ENCODE measurements at places on chromosomes 3 and 15. TPM values are rescaled to one million over a fixed set of nuclear protein-coding genes. Genes with fewer than 3 reads are reported as not detected.

- H3K27me3 ChIP-seq, result peaks cover 22% of the 10 kb centered on the region
- H3K27ac ChIP-seq, result no peak overlapping the region
- peaks cover 12% of the 10 kb centered on the region for H3K4me1 ChIP-seq
- H3K4me3 ChIP-seq, result no peak overlapping the region
Observed at GRCh38 chr3:168087539-168087938, 8.2 kb downstream of the GOLIM4 start.

DNA sequence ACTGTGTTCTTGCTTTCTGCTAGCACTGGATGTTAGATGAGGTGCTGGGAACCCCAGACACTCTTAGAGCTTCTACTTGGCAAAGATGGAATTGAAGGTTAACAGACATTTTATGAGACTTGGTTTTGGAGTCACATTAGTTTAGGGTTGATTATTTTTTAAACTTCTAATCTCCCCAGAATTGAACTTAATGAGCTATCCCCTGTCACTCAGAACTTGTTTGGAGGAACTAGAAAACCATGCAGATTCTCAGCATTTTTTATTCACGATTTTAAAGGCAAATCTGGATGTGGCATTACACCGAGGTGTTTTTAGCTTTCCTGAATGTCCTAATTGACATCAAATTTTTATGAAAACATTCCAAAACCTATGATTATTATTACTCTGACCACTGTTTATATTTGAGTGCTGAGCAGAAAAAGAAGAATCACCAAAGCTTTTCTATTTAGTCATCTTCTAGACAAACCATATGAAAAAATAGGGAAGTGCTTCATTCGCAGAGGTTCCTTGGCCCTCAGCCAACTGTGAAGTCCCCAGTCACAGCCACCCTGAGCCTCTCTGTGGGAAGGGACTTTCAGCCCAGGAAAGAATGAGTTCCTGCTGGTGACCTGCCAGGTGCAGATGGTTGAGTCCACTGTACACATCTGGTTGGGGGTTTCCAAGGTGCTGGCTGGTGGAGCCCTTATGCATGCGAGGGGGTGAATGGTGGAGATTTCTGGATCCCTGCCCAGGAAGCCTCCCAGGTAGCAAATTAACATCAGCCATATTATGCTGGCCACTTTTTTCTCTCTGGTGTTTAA, 196.0 kb upstream of the TOPAZ1 start:
- H3K4me1 ChIP-seq, result peaks cover 14% of the 10 kb centered on the region
- no peak overlapping the region for H3K27ac ChIP-seq
- DNase-seq, result peak; percentile 37
- peaks cover 29% of the 10 kb centered on the region for H3K27me3 ChIP-seq
- H3K36me3 ChIP-seq, result no peaks in the 10 kb centered on the region
- H3K4me3 ChIP-seq, result no peak overlapping the region

GRCh38 chr15:90412356-90413194, 24.5 kb downstream of the IQGAP1 start:
- no peaks in the 10 kb centered on the region for H3K27me3 ChIP-seq
- H3K27ac ChIP-seq, result peak overlapping the region; percentile 73
- DNase-seq, result peak; percentile 21
- peaks cover 32% of the 10 kb centered on the region for H3K36me3 ChIP-seq

GRCh38 chr3:179046497-179047353, 24.9 kb downstream of the ZMAT3 start:
- H3K4me1 ChIP-seq, result peaks cover 57% of the 10 kb centered on the region
- peaks cover 28% of the 10 kb centered on the region for H3K36me3 ChIP-seq
- no peaks in the 10 kb centered on the region for H3K27me3 ChIP-seq
- peak; percentile 22 for DNase-seq
- H3K4me3 ChIP-seq, result peak overlapping the region; percentile 51
- no peak overlapping the region for H3K27ac ChIP-seq

GRCh38 chr3:71549951-71550350, 33.6 kb downstream of the FOXP1 start:
- H3K36me3 ChIP-seq, result no peaks in the 10 kb centered on the region
- DNase-seq, result no peak
- no peak overlapping the region for H3K4me3 ChIP-seq
- H3K4me1 ChIP-seq, result peaks cover 4% of the 10 kb centered on the region
- no peaks in the 10 kb centered on the region for H3K27me3 ChIP-seq

DNA sequence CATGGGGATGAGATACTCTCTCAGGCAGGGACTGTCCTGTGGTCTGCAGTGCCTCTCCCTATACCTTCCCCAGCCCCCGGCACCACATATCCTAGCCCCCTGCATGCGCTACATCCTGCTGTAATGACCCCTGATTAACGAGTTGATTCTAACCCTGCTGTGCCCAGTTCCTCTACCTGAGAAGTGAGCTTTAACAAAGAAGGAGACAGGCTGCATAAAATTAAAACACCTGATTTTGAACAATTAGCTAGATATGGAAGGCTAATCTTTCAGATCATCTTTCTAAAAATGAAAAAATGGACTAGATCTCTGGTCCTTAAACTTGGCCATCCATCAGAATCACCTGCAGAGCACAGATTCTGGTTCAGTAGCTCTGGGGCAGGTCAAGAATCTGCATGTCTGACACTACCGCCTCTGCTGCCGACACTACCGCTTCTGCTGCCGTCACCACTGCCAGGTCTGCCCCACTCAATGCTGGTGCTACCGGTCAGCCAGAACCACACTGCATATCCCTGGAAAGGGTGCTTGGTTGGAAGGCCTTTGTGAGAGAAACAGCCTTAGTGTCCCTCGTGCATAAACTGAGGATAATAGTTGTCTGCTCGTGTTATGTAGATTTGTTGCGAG, 33.6 kb upstream of the ZBTB38 start:
- H3K27ac ChIP-seq, result no peak overlapping the region
- no peak for DNase-seq
- no peak overlapping the region for H3K4me3 ChIP-seq
- H3K36me3 ChIP-seq, result no peaks in the 10 kb centered on the region
- H3K4me1 ChIP-seq, result peaks cover 7% of the 10 kb centered on the region

- DNase-seq, result no peak
- peak overlapping the region; percentile 92 for H3K27ac ChIP-seq
- H3K4me3 ChIP-seq, result no peak overlapping the region
Observed at GRCh38 chr15:85639752-85640381, 154.9 kb downstream of the KLHL25 start.

DNA sequence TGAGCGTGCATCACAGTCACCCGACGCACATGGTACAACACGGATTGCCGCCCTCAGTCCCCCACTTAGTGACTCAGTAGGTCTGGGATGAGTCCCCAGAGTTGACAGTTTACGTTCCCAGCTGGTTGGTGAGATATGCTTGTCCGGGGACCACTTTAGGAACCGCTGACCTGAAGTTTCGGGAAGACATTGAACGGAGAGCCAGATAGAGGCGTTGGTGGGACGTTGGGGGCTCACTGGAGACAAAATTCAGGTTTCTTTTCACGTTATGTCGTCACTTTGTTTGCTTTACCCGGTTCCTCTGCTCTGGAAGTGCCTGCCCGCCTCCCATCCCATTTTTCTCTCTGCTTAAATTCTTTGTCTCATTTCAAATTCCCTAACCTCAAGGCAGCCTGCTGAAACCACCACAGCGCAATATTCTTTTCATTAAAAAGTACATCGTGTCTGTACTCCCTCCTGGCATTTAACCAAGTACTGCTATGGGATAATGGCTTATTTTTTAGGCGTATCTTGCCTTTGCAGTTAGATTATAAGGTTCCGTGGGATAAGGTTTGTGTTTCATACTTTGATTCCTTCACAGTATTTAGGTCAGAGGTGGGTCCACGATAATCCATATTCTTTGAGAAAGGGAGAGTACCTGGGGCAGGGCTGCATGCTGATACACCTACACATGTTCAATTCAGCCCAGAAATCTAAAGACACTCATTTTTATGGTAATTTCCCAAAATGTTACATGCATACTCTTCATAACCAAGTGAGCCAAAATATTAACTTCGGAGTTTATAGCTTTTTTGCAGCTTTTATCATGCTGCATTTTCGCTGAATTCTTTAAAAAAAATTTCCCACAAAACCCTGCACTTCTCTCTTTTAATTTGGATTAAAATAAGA, 921 bp downstream of the LMLN start:
- peak overlapping the region; percentile 94 for H3K4me3 ChIP-seq
- H3K36me3 ChIP-seq, result peaks cover 2% of the 10 kb centered on the region
- DNase-seq, result peak; percentile 62
- peak overlapping the region; percentile 93 for H3K27ac ChIP-seq
- H3K27me3 ChIP-seq, result no peaks in the 10 kb centered on the region

DNA sequence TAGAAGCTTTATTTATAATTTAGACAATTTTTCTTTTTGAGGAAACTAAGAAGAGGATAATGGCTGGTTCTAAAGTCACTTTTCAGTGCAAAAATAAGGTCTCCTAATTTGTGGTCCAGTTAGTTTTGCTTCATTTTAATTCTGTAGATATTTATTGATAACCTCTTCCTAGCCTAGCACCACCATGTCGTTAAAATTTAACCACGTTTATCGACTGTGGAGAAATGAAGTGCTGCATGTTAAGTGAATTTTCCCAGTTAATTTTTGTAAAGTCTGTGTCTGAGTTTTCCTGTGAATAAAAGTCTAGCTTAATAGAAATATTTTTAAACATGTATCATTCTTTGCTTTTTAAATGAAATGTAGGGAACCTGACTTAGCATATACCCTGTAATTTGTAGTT, 16.7 kb downstream of the LRRC28 start:
- H3K36me3 ChIP-seq, result no peaks in the 10 kb centered on the region
- H3K4me1 ChIP-seq, result no peaks in the 10 kb centered on the region
- H3K27me3 ChIP-seq, result no peaks in the 10 kb centered on the region
- DNase-seq, result no peak

DNA sequence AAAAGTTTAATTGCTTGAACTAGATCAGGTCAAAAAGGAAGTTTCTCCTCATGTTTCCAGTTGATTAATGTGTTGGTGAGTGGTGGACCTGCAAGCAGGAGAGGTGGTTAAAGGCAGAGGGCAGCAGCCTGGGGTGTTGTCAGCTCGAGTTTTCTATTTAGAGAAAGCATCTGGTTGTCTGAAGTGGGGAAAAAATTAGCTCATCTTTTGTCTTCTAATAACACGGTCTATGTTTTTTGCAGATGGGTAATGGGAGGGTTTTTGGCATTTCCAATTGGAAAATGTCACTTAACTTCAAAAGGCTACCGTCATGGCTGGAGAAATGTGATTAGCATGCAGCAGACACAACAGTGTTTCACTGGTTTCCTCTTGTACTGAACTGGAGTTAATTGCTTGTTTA, 122.6 kb downstream of the ITPR1 start:
- DNase-seq, result no peak
- H3K4me1 ChIP-seq, result peaks cover 10% of the 10 kb centered on the region
- H3K36me3 ChIP-seq, result peaks cover 4% of the 10 kb centered on the region

GRCh38 chr15:23372284-23372683, 17.7 kb downstream of the GOLGA8S start:
- H3K27ac ChIP-seq, result no peak overlapping the region
- no peak overlapping the region for H3K4me3 ChIP-seq
- no peak for DNase-seq
- peaks cover 8% of the 10 kb centered on the region for H3K27me3 ChIP-seq
- no peaks in the 10 kb centered on the region for H3K36me3 ChIP-seq
- H3K4me1 ChIP-seq, result no peaks in the 10 kb centered on the region

DNA sequence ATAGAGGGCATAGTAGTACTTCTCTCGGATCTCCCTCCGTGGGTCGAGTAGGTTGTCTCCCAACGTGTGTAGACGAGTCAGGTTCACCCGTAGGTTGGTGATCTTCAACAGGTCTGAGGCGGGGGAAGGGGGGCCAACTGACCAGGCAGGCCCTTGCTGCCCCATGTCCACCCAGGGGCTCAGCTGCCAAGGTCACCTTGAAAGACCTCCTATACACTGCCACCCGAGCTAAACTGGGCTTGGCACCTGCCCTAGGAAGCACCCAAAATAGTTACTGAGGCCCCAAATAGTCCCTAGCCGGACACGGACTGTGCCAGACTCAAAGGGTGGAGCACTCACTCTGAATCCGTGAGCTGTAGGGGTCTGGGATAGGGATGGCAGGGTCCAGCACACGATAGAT, 1.8 kb downstream of the LAMB2 start:
- no peak for DNase-seq
- no peak overlapping the region for H3K4me3 ChIP-seq
- no peak overlapping the region for H3K27ac ChIP-seq
- H3K4me1 ChIP-seq, result peaks cover 7% of the 10 kb centered on the region
- H3K36me3 ChIP-seq, result no peaks in the 10 kb centered on the region

DNA sequence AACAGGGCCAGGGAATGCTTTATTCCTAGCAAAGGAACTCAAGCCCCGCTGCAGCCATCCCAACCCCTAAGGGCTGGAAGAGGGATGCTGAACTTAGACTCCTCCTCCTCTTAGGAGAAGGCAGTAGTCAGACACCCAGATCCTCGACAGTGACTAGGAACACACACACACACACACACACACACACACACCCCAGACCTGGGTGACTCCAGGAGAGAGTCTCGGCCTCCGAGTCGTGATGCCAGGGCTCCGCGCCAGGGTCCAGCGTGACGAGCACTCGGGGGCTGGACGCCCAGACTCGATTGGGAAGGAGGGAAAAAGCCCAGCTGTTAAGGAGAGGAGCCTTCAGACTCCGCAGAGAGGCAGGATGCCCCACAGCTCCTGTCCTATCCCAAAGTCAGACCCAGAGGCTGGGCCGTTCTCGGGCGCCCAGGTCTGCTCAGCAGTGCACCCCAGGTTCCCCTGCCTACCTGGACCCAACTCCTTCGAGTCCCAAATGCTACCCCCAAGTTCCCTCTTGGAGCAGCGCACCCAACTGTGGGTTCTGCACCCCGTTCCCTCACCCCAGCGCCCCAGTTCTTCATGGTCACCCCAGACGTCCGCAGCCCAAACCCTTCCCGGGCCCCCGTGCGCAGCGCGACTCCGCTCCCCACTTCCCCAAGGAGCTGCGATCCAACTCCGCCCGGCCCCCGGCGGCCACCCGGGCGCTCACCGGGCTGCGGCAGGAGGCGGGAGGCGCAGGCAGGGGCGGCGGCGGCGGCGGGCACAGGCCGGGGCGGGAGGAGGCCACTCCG, 421 bp downstream of the BMF start:
- no peaks in the 10 kb centered on the region for H3K36me3 ChIP-seq

GRCh38 chr3:195440379-195440778, 2.4 kb downstream of the ACAP2 start:
- H3K4me1 ChIP-seq, result peaks cover 44% of the 10 kb centered on the region
- peak overlapping the region; percentile 70 for H3K4me3 ChIP-seq
- H3K36me3 ChIP-seq, result no peaks in the 10 kb centered on the region
- H3K27ac ChIP-seq, result peak overlapping the region; percentile 65
- no peak for DNase-seq
- no peaks in the 10 kb centered on the region for H3K27me3 ChIP-seq

- H3K27me3 ChIP-seq, result peaks cover 17% of the 10 kb centered on the region
- H3K4me3 ChIP-seq, result no peak overlapping the region
- H3K4me1 ChIP-seq, result peaks cover 19% of the 10 kb centered on the region
- H3K36me3 ChIP-seq, result no peaks in the 10 kb centered on the region
- DNase-seq, result no peak
Observed at GRCh38 chr3:133883641-133884040, 12.0 kb downstream of the RAB6B start.

GRCh38 chr3:25246913-25247312, 181.2 kb upstream of the RARB start:
- H3K36me3 ChIP-seq, result peaks cover 4% of the 10 kb centered on the region
- DNase-seq, result no peak
- no peak overlapping the region for H3K4me3 ChIP-seq
- H3K4me1 ChIP-seq, result no peaks in the 10 kb centered on the region

The TCAIM gene
- 25.3 TPM for total RNA-seq

The GREM1 gene
- total RNA-seq, result not detected

The LMOD3 gene
- total RNA-seq, result not detected

The SMCO1 gene
- not detected for total RNA-seq

The ADAMTS7 gene
- 1.5 TPM for total RNA-seq

The PLD1 gene
- 4.1 TPM for total RNA-seq

Data from activated T-cell treated with anti-CD3 and anti-CD28 coated beads, Interleukin-2, amount 50 U/mL, for 72 hours (primary cell).